ENCODE measurements at places on chromosomes 4 and X. TPM values are rescaled to one million over a fixed set of nuclear protein-coding genes. Genes with fewer than 3 reads are reported as not detected.

Gene NEIL3
- 6.8 TPM for total RNA-seq

- H3K36me3 ChIP-seq = no peaks in the 10 kb centered on the region
- no peak overlapping the region for H3K27ac ChIP-seq
- no peak overlapping the region for H3K4me3 ChIP-seq
- H3K4me1 ChIP-seq = peaks cover 33% of the 10 kb centered on the region
- DNase-seq = no peak
- peaks cover 22% of the 10 kb centered on the region for H3K27me3 ChIP-seq
These were observed 33.7 kb downstream of the TKTL1 start for GRCh38 chrX:154329294-154329693.

- H3K27ac ChIP-seq = peak overlapping the region; percentile 92
- H3K4me3 ChIP-seq = peak overlapping the region; percentile 46
- peaks cover 37% of the 10 kb centered on the region for H3K4me1 ChIP-seq
- peaks cover 3% of the 10 kb centered on the region for H3K27me3 ChIP-seq
These were observed 130.2 kb downstream of the ENOX2 start for GRCh38 chrX:130772776-130773143.

Gene AFP
- 1.4 TPM for total RNA-seq

Gene CCDC158
- not detected for total RNA-seq

Gene XAGE1B
- not detected for total RNA-seq

Gene MBTPS2
- 35.0 TPM for total RNA-seq

DNA sequence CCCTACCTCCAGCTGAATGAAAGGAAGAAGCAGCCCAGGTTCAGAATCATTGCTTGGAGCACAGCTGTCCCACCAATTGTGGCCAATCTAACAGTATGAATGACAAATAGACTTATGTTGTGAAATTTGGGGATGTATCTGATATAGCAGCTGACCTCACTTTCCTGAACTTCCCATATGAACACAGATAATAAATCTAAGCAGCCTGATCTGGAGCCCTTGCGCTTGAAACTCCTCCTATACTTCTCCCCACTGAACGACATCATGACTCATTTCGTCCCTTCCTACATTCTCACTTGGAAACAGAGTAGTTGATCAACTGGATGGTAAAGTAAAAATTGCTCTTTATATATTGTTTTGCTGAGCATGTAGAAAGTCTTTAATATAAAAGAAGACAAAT, 24.2 kb upstream of the AMELX start:
- DNase-seq = no peak
- no peak overlapping the region for H3K4me3 ChIP-seq
- H3K4me1 ChIP-seq = peaks cover 81% of the 10 kb centered on the region
- no peak overlapping the region for H3K27ac ChIP-seq

DNA sequence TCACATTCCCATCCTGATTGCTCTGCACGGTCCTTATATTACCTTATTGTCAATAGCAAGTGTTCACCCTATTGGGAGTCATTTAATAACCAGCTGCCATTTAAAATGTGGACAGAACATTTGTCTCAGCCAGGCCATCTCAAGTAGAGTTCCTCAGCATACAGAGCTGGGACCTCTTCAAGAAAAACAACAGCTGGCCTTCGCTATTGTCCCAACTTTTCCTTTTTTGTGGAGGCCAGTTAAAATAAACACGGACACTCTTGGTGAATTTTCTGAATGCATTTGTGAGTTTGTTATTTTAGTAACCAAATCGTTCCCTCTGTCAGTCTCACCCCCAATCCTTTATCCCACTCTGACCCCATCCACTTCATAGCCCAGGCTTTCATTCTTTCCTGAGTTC, 395.3 kb upstream of the PITX2 start:
- no peak overlapping the region for H3K4me3 ChIP-seq
- H3K4me1 ChIP-seq = no peaks in the 10 kb centered on the region
- no peak for DNase-seq
- H3K27me3 ChIP-seq = no peaks in the 10 kb centered on the region

- H3K4me1 ChIP-seq = peaks cover 9% of the 10 kb centered on the region
- peaks cover 2% of the 10 kb centered on the region for H3K27me3 ChIP-seq
- peak overlapping the region; percentile 42 for H3K4me3 ChIP-seq
- H3K27ac ChIP-seq = no peak overlapping the region
- no peaks in the 10 kb centered on the region for H3K36me3 ChIP-seq
These were observed 53.5 kb downstream of the SPANXA2 start for GRCh38 chrX:141642979-141643378.

- H3K36me3 ChIP-seq = no peaks in the 10 kb centered on the region
- H3K4me1 ChIP-seq = no peaks in the 10 kb centered on the region
- no peaks in the 10 kb centered on the region for H3K27me3 ChIP-seq
- H3K4me3 ChIP-seq = no peak overlapping the region
- DNase-seq = no peak
These were observed 404.5 kb downstream of the GBA3 start for GRCh38 chr4:23097251-23097650.

DNA sequence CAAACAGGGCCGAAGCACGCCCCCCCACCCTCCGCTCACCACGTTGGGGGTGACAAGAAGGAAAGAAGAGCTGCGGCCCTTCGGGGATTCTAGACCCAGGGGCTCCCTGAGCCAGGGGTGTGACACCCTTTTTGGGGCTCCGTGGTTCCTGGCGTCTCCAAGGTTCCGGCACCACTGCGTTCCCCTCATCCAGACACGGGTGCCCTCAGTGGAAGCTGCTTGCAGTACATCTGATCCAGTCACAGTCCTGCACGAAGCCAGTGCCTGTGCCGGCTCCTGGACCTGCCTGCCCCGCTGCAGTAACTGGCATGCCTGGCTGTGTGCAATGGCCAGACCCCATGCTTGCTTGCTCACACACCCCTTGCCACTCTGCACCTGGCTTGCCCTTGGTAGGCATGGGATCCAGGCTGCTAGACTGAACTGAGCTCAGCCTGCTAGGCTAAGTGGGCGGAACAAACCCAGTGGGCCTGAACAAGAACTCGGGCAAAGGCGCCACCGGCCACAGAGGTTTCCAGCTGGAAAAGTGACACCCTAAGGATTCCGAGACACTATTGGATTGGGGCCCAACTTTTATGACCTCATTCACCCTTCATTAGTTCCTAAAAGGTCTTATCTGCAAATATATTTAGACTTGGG, 420.4 kb upstream of the AGA start:
- H3K27me3 ChIP-seq = peaks cover 4% of the 10 kb centered on the region
- H3K36me3 ChIP-seq = no peaks in the 10 kb centered on the region
- peaks cover 18% of the 10 kb centered on the region for H3K4me1 ChIP-seq
- no peak for DNase-seq

DNA sequence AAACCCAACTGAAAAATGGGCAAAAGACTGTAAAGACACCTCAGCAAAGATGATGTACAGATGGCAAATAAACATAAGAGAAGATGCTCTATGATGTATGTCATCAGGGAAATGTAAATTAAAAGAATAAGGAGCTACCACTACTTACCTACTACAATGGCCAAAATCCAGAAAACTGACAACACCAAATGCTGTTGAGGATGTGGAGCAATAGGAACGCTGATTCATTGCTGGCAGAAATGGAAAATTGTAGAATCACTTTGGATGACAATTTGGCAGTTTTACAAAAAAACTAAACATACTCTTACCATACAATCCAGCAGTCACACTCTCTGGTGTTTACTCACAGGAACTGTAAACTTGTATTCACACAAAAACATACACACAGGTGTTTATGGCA, 222.3 kb upstream of the LDB2 start:
- DNase-seq = no peak
- H3K27ac ChIP-seq = no peak overlapping the region
- no peak overlapping the region for H3K4me3 ChIP-seq
- H3K27me3 ChIP-seq = no peaks in the 10 kb centered on the region

Gene PPEF2
- total RNA-seq = not detected

- no peak overlapping the region for H3K4me3 ChIP-seq
- H3K4me1 ChIP-seq = peaks cover 24% of the 10 kb centered on the region
- DNase-seq = peak; percentile 40
- no peaks in the 10 kb centered on the region for H3K36me3 ChIP-seq
- no peak overlapping the region for H3K27ac ChIP-seq
These were observed 136.4 kb downstream of the ZNF674 start for GRCh38 chrX:46408553-46409407.

- no peaks in the 10 kb centered on the region for H3K27me3 ChIP-seq
- peak overlapping the region; percentile 97 for H3K27ac ChIP-seq
- H3K4me1 ChIP-seq = peaks cover 71% of the 10 kb centered on the region
These were observed 35.0 kb downstream of the AMMECR1 start for GRCh38 chrX:110282922-110283321.

- no peak for DNase-seq
- H3K36me3 ChIP-seq = no peaks in the 10 kb centered on the region
These were observed 123.4 kb downstream of the NWD2 start for GRCh38 chr4:37367901-37368300.

GRCh38 chr4:146334862-146335449, 120.6 kb downstream of the REELD1 start:
- DNase-seq = no peak
- no peak overlapping the region for H3K4me3 ChIP-seq
- peaks cover 7% of the 10 kb centered on the region for H3K4me1 ChIP-seq
- no peaks in the 10 kb centered on the region for H3K36me3 ChIP-seq
- no peak overlapping the region for H3K27ac ChIP-seq

GRCh38 chrX:65689377-65689776, 21.9 kb downstream of the MSN start:
- H3K36me3 ChIP-seq = peaks cover 4% of the 10 kb centered on the region
- peak overlapping the region; percentile 90 for H3K27ac ChIP-seq
- H3K4me3 ChIP-seq = peak overlapping the region; percentile 46
- H3K27me3 ChIP-seq = no peaks in the 10 kb centered on the region
- no peak for DNase-seq

DNA sequence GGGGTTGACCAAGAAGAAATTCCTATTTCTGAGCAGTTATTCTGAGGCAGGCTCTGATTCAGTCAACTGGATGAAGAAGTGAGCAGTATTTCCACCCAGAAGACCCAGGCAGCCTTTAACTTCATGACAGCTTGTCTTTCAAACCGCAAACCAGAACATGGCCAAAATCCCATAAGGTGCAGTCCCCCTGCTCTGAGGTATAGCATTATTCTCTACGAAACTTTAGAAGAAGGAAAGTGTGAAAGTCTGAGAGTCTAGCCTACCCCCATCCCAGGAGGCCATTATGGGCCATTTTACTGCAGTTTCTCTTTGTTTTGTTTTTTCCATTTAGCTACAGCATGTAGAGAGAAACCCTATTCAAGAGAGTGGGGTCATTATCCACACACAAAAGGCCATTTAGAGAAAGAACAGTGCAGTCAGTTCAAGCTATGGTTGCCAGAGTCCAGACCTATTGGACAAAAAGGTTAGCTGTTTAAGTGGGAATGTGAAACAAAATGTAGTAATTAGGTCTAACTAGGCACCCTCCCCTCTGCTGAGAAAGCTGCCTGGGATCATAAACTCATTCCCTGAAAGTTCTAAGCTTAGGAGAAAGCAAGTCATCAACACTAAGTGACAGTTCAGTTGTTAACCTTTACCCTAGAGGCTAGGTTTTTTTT, 52.1 kb upstream of the RASGEF1B start:
- DNase-seq = no peak
- H3K36me3 ChIP-seq = no peaks in the 10 kb centered on the region
- no peak overlapping the region for H3K4me3 ChIP-seq

Gene KIT
- total RNA-seq = 1.4 TPM

DNA sequence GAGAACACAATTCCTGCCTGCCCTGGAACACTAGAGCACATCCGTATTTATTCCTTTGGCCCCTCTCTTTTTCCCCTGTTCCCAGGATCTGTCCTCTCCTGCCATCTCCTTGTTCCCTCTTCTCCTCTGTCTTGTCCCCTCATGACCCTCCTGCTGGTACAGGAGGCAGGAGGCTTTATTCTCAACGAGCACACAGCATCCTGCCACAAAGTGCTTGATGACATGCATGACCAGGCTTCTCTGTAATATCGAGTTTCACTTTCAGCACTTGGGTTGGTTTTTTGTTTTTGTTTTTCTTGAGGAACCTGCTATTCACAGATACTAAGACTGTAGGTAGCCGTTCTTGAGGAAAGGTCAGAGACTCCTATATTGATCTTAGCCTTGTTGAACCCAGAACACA, 35.3 kb downstream of the NALF2 start:
- peaks cover 15% of the 10 kb centered on the region for H3K27me3 ChIP-seq
- no peak overlapping the region for H3K27ac ChIP-seq

Gene GAGE13
- total RNA-seq = not detected

DNA sequence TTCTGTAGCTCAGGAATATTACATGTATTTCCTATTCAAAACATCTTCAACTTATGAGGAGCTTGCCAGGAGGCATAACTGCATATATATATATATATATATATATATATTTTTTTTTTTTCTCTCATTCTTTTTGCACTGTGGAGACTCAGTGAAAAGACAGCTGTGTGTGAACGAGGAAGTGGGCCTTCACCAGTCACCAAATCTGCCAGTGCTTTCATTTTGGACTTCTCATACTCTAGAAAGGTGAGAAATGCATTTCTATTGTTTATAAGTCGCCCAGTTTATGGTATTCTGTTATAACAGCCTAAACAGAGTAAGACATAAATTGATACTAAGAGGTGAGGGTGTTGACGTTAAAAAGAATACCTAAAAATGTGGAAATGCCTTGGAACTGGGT, 710.6 kb downstream of the TRAM1L1 start:
- peaks cover 2% of the 10 kb centered on the region for H3K27me3 ChIP-seq
- H3K4me1 ChIP-seq = no peaks in the 10 kb centered on the region
- H3K36me3 ChIP-seq = no peaks in the 10 kb centered on the region
- H3K4me3 ChIP-seq = no peak overlapping the region
- no peak overlapping the region for H3K27ac ChIP-seq
- no peak for DNase-seq

DNA sequence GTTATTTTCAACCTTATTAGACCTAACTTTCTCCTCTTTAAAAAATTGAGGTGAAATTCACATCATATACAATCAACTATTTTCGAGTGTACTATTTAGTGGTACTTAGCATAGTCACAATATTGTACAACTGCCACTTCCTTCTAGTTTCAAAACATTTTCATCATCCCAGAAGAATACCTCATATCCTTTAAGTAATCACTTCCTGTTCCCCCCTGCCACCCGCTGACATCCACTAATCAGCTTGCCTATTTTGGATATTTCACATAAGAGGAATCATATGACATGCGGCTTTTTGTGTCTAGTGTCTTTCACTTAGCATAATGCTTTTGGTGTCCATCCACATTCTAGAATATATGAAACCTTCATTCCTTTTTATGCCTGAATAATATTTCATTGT, 10.0 kb upstream of the PPA2 start:
- no peak for DNase-seq
- H3K4me3 ChIP-seq = no peak overlapping the region
- no peak overlapping the region for H3K27ac ChIP-seq

GRCh38 chr4:1573830-1574459, 110.2 kb downstream of the FAM53A start:
- H3K4me1 ChIP-seq = no peaks in the 10 kb centered on the region
- H3K27me3 ChIP-seq = peaks cover 2% of the 10 kb centered on the region
- H3K36me3 ChIP-seq = no peaks in the 10 kb centered on the region

DNA sequence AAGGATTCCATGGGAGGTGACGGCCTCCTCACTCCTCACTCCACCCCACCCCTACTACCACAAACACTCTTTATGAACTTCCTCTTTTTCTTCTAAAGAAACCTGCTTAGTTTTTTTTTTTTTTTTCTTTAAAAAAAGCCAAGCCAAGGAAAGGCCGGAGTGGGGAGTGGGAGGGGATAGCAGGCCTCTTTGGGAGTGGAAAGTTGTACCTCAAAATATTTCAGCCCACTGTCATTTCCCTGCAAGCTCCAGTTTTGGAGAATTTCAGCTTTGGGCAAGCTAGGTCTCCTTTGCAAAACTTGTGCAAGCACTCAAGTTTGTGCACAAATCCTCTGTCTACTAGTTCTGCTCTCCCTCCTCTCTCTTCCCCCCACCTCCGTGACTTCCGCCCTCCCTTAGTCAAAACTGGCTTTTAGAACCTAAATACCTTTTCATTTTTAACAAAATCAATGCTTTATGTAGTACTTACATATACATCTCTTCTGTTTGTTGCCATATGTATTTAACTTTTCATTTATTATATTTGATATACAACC, 512 bp upstream of the ANTXR2 start:
- H3K4me1 ChIP-seq = peaks cover 78% of the 10 kb centered on the region
- peak overlapping the region; percentile 92 for H3K4me3 ChIP-seq
- DNase-seq = no peak
- no peaks in the 10 kb centered on the region for H3K27me3 ChIP-seq
- peak overlapping the region; percentile 80 for H3K27ac ChIP-seq
- peaks cover 25% of the 10 kb centered on the region for H3K36me3 ChIP-seq
